T-helper 17 cell (primary cell): ENCODE measurements at places on chromosomes 6 and 20.

DNA sequence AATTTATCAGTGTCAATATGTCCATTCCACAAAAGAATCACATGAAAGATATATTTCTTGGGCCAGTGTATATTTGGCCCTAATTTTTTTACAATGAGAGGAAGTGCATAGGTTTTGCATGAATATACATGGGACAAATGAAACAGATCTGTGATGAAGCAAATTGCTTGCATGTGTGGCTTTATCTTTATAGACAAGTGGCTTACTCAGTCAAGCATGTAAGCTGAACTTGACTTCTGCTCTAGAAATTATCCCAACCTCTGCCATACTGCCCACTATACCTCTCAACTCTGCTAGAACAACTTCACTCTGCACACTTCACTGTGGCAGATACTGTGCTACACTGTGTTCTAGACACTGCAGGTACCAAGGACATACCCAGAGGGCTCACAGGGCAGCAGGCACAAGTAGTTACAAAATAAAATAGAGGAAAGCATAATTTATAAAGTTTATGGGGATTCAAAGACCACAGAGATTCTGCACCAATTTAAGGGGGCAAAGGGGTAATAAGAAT lies 349.2 kb upstream of the HSF2 start:
- no peaks in the 10 kb centered on the region for H3K36me3 ChIP-seq
- DNase-seq: no peak
- no peak overlapping the region for H3K4me3 ChIP-seq
- H3K4me1 ChIP-seq: no peaks in the 10 kb centered on the region
- H3K27ac ChIP-seq: no peak overlapping the region

- H3K27ac ChIP-seq: no peak overlapping the region
- no peaks in the 10 kb centered on the region for H3K36me3 ChIP-seq
- no peaks in the 10 kb centered on the region for H3K27me3 ChIP-seq
- DNase-seq: no peak
- peak overlapping the region; percentile 12 for H3K4me3 ChIP-seq
- H3K4me1 ChIP-seq: peaks cover 8% of the 10 kb centered on the region
Observed at GRCh38 chr6:170222498-170223471, 68.1 kb downstream of the DLL1 start.

GRCh38 chr6:137737836-137738596 lies 129.0 kb upstream of the TNFAIP3 start:
- H3K27ac ChIP-seq: peak overlapping the region; percentile 96
- H3K36me3 ChIP-seq: no peaks in the 10 kb centered on the region
- no peak overlapping the region for H3K4me3 ChIP-seq
- no peak for DNase-seq

GRCh38 chr6:169342710-169343109 lies 89.1 kb upstream of the THBS2 start:
- no peaks in the 10 kb centered on the region for H3K4me1 ChIP-seq
- no peaks in the 10 kb centered on the region for H3K36me3 ChIP-seq
- H3K27ac ChIP-seq: no peak overlapping the region
- DNase-seq: no peak
- no peak overlapping the region for H3K4me3 ChIP-seq

DNA sequence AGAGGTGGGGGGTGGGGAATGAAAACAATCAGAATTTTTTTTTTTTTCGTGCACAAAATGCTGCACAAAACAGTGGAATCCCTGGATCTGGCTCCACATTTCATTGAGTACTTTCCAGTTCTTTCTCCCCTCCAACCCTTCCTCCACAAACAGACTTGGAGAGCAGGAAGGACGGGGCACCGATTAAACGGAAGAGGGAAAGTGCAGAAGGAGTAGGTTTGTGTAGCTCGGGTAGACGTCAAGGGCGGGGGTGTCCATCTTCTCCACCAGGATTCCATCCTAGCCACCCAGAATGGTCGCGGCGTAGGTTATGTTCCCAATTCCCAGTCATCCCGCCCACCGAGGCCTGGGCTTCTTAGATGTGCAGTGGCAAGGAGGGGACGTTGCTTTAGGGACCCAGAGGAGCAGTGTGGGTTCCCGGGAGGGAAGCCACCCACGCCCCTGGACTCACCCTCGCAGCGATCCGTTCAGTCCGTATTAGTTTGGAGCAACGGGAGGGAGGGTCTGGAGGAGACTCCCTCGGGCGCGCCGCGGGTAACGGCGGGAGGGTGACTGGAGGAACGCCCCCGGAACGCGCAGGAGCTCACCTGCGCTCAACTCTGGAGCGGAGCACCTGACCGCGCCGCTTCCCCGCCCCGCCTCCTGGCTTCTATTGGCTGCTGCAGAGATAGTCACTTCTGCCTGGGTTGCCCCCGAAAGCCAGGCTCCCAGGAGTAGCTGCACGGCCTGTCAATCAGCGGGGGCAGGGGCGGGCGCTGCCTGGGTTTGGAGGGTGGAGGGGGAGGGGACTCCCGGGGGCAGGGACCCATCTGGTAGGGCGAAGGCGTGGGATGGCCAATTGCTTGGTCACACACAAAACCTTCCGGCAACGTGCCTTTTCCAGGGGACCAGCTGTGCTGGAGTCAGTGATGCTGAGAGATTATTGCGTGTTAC lies at the start of gene ENPP5:
Gene ENPP5 (minus strand): TSS at position 624 of the 933 bp plus-strand sequence. CDS start 2,718 bp downstream, outside the sequence.
- H3K27ac ChIP-seq: no peak within 1 kb of the TSS
- peak within 1 kb of the TSS; percentile 87 for H3K4me3 ChIP-seq
- H3K4me1 ChIP-seq: peaks cover 6% of the 10 kb centered on the region
- peak; percentile 41 for DNase-seq
- H3K36me3 ChIP-seq: peaks cover 2% of the 10 kb centered on the region
- H3K27me3 ChIP-seq: peaks cover 42% of the 10 kb centered on the region
